ENCODE measurements at places on chromosomes 1 and 21.

DNA sequence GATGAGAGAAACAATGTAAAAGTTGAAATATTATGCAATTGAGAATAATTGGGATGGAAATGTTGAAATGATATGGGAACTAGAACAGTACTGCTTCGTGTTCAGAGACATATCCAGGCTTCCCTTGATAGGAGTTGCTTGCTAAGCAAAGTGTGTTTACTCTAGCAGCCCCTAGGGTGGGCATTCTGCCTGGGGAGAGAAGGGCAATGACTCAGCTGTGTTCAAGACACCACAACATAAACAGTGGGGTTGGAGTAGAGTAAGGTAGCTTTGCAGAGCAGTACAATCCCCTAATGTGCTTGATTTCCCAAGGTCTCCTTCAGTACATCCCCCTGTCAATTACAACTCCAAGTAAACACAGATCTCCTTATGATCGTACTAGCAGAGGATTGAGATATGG is 4.8 kb upstream of the PCNX2 start:
- DNase-seq: no peak

GRCh38 chr21:43341378-43342161 is 85.4 kb downstream of the SIK1 start:
- no peak for DNase-seq

DNA sequence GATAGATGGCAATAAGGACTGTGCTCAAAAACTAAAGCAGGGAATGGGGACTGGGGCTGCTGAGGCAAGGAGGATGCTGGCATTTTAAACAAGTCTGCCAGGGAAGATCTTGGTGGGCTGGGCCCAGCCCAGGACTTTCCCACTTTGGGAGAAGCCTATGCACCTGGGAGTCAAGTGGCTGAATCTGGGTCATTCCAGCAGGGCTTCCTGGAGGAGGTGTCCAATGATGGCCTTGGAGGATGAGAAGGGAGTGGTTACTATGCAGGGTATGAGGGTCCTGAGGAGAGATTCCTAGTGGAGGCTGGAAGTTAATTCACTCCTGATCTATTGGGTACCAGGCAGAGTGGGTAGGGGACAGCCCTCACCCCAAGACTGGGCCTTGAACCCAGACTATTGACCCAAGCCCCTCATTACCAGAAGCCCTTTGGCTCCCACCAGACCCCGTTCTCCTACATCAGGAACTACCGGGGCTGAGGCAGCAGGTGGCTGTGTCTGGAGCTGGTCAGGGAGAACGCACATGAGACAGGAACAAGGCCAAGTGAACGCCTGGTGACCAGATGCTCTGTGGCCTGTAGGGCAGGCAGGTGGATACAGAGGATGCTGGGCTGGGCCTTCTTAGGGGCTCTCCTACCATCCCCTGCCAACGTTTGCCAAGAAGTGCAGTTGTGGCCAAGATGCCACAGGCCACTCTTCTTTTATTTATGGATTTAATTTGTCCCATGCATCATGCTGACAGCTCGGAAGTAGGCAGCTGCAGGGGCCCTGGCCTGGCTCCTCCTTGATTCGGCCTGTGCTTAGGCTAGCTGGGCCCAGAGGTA is 18.3 kb upstream of the LRP8 start:
- DNase-seq: no peak

DNA sequence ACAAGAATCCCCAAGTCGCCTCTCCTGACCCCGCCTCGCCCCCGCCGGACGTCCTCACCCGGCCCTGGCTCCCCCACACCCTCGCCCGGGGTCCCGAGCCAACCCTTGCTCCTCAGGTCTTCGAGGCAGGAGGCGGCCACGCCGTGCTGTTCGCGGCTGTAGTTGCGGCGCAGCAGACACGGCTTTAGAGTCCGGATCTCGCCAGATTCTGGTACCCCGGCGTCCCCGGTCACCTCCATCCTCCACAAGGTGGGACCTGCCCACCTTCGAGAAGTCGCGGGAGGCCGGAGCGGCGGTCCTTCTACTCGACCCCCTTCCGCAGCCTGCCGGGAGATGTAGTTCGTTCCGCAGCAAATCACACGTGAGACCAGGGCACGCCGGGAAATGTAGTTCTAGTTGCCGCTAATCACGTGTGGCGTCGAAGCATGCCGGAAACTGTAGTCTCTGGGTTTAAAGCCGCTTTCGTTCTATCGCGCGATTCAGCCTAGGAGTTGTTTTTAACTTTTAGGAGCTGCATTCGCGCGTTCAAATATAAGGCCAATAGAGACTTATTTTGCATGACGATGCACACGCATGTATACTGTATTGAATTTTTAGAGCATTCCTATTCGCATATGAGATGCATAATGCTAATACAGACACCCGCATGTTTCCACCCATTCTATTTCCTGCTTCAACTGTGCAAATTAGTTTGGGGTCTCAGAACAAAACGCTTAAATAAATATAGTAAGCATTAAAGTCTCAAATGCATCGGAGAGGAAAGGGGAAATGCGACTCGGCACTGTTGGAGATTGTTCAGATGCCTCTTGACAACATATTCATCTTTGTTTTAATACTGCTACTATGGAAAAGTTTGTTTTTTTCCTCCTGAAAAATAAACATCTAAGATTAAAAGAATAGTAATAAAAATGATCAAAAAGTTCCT is at the start of gene DFFA:
DFFA (minus strand) TSS at position 310 of the 925 bp plus-strand sequence; CDS start at position 239, 71 bp downstream.
- no peak for DNase-seq

GRCh38 chr1:40404670-40405462 is 31.3 kb downstream of the SMAP2 start:
- DNase-seq: no peak

DNA sequence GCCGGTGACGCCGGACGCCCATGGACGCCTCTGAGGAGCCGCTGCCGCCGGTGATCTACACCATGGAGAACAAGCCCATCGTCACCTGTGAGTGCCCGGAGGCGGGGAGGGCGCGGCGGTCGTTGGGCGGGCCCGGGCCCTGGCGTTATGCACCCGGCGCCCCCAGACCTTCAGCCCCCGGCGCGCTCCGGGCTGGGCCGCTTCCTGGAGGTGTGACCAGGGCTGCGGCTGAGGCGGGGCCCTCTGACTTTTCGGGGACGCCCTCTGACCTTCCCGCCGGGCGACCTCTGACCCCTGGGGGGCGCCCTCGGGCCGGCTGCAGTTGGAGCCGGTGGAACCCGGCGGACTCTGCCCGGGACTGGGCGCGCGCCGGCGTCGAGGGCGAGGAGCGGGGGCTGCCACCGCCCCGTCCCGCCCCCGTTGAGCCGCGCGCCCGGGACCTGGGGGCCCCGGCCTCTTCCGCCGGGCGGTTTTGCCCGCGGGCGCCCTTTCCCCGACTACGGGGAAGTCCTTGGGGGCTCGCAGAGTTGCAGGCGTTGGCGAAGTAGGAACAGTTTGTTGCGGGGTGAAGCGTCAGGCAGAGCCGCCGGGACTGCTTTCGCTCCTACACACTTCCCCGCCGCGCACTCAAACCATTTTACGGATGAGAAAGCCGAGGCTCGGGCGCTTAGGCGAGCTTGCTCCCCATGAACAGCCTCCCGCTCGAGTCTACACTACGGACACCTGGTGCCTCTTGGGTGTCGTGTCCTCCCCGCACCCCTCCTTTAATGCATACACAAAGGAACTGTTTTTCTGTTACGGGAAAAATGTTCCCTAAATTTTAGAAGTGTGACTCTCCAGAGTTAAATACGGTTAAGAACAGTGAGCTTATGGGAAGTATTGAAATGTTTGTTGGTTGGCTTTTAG is 618 bp downstream of the TRAPPC10 start:
- no peak for DNase-seq

- no peak for DNase-seq
Observed at GRCh38 chr21:25939396-25939761, 204.6 kb downstream of the GABPA start.

GRCh38 chr1:227934476-227935313 is 13.0 kb downstream of the WNT9A start:
- no peak for DNase-seq

DNA sequence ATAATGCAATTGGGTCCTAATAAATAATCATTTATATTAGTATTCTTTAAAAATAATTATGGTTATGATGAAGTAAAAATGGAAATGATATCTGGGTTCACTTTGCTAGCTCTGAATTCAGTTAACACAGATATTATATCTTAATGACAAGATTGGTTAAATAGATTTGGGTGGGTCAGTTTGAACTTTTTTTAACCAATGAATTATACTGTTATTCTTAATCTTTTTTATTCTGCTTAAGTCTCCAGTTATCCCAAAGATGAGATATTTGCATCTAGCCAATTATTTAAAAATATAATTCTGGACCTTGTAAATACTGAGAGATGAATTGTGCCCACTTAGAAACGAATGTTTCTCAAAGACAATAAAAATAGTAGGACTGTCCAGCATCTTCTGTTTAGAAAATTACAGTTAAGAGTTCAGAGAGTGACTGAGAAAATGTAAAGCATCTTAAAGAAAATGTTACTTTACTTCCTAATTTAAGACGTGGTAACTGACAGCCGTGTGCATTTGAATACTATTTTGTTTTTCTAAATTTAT is 345.2 kb downstream of the USP25 start:
- DNase-seq: no peak

GRCh38 chr1:158793604-158794003 is 12.6 kb upstream of the OR6N2 start:
- DNase-seq: no peak

- DNase-seq: no peak
Observed at GRCh38 chr21:45548711-45549491, 6.7 kb upstream of the SLC19A1 start.

GRCh38 chr1:228366866-228367741 is 39.5 kb downstream of the TRIM11 start:
- no peak for DNase-seq

DNA sequence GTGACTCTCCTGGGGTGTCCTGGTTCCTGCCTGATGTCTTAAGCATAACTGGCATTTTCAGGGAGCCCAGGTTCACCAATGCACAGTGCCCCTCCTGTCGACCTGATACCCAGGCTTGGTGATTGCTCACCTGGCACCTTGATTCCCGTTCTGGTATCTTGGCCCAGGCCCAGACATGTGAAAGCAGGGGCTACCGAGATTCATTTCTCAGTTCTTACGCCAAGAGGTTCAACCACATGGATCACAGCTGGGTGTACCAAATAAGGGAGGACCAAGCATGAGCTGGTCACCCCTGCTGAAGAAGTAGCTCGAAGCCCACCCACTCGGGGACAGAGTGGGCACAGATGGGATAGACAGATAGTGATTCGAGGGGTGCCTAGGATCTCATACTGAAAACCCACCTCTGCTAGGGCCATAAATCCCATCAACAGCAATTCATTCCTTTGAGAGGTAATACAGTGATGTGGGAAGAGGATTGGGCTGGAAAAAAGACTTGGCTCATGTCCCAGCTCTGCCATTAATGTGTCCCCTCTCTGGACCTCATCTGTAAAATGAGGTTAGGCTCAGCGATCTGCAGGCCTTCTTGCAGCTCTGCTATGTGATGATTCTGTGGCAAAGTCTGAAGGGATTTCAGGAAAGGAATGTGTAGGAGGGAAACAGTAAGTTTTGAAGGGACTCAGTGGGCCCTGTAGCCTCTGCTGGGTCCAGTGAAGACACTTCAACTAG is 2.7 kb downstream of the EPHX1 start:
- no peak for DNase-seq
